EL (cell line): ENCODE measurements at places on chromosomes 12 and 14.

GRCh38 chr14:58755031-58755925, 117.5 kb downstream of the DACT1 start:
- DNase-seq = no peak

DNA sequence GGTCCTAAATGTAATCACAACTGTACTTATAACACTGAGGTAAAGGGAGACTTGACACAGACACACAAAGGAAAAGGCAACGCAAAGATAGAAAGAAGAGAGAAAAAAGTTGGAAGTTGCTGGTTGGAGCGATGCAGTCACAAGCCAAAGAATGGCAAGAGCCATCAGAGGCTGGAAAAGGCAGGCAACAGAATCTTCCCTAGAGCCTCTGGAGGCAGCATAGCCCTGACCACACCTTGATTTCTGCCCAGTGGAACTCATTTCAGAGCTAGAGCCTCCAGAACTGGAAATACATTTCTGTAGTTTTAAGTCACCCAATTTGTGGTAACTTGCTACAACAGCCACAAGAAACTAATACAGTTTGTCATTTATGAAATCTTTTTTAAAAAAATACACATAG, 89.2 kb downstream of the PUS7L start:
- no peak for DNase-seq

- no peak for DNase-seq
Observed at GRCh38 chr14:104062281-104062680, 23.2 kb upstream of the ASPG start.

GRCh38 chr12:32025906-32026305, 66.7 kb downstream of the RESF1 start:
- no peak for DNase-seq

DNA sequence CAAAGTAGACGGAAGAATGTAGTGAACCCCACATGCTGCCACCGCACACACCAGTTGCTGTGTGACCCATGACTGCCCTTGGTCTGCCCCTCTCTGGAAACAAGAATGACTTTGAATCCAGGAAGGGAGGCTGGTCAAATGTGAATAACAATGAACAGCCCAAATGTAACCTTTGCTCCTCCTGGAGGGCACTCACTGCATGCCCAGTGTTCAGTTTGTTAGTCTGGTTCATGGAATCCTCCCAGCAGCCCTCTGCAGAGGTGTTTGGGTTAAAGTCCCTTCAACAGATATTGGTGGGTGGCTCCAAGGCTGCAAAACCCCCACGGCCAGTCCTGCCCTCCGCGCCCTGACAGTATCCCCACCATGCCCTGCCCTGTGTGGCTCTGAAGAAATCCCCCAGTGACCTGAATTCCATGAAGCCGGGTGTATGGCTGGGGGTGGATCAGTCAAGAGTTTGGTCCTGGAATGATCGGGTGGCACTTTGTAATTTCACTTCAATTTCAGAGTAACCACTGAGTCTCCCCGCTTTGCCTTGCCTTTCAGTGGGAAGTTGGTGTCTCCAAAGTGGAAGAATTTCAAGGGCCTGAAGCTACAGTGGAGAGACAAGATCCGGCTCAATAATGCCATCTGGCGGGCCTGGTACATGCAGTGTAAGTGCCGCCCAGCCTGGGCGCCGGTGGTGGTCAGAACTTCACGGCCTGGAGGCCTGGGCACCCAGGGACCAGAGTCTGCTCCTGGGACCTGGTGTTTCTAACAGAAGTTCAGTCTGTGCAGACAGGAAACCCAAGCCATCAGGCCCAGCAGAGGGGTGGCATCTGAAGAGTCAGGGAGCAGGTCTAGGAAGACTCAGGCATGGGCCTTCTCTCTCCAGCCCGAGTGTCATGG, 47.1 kb downstream of the IL31 start:
- no peak for DNase-seq

DNA sequence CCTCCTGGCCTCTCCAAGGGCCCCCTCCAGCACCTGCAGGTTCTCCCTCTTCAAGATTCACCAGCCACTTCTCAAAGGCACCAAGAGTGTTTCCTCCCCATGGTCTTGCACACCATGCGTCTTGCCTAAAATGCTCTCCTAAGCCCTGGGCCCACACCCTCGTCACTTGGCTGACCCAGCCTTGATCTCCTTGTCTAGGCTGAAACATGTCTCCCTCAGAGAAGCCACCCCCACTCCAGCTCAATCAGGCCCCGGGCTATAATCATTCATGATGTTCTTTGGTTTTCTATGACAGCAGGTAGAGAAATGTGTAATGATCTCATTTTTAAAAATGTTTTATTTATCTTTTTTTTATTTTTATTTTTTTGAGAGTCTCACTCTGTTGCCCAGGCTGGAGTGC, 88.1 kb downstream of the EFCAB11 start:
- no peak for DNase-seq

DNA sequence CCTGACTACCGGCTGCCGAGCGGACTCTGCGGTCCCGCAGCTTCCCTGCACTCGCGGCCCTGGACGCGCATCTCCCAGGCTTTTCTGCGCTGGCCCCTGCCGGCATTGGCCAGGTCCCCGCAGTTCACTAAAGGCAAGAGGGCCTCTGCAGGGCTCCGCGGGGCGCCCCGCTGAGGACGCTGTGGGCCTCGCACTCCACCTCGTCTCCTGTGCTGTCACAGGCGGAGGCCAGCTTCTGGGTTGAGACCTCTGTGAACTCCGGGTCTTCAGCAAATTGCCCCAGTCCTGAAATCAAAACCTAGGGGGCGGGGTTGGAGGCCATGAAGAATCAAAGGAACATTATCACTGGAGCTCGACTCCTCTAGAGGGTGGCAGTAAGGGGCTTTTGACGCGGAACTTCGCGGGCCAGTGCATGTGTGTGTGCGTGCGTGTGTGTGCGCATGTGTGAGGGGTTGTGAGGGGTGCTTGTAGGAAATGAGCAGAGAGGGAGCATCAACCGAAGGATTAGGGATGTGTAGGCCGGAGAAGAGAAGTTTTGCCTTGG, 68.5 kb upstream of the CAPRIN2 start:
- no peak for DNase-seq

- peak; percentile 13 for DNase-seq
Observed at GRCh38 chr14:45810152-45810872, 557.3 kb upstream of the MIS18BP1 start.

DNA sequence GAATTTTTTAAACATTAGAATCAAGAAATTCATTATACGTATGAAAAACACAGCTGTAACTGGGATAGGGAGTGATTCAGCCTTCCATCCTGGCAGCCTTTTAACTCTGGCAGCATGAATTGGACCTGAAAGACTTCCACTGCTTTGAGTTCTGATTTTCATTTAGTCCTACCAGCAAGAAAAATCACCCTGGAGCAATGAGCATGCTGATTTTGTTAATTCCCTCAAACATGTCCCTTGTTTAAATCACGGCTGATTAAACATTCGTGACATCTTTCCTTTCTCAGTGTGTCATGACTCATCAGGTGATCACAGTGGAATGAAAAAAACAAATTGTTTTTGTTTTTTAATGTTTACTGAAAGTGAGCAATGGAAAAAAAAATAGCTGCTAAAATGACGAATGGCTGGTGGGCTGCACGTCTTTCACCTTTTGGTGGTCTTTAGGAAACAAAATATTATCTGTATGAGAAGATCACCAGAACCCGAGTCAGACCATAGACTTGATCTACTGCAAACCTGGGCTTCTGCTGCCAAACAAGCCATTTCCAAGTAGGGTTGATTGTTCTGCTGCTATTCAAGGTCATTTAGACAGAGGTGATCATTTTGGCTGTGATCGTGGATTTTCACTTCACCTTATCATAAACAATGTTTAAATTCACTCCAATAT, 67.0 kb upstream of the CAND1 start:
- DNase-seq = no peak

GRCh38 chr14:41062826-41063225, 543.9 kb upstream of the LRFN5 start:
- DNase-seq = no peak

GRCh38 chr12:29714966-29715365, 68.8 kb downstream of the TMTC1 start:
- no peak for DNase-seq

- no peak for DNase-seq
Observed at GRCh38 chr12:108282676-108283075, 56.4 kb downstream of the CMKLR1 start.

- DNase-seq = no peak
Observed at GRCh38 chr14:71231521-71232393, 324.5 kb downstream of the PCNX1 start.
